ENCODE measurements at places on chromosomes 12 and 14.

DNA sequence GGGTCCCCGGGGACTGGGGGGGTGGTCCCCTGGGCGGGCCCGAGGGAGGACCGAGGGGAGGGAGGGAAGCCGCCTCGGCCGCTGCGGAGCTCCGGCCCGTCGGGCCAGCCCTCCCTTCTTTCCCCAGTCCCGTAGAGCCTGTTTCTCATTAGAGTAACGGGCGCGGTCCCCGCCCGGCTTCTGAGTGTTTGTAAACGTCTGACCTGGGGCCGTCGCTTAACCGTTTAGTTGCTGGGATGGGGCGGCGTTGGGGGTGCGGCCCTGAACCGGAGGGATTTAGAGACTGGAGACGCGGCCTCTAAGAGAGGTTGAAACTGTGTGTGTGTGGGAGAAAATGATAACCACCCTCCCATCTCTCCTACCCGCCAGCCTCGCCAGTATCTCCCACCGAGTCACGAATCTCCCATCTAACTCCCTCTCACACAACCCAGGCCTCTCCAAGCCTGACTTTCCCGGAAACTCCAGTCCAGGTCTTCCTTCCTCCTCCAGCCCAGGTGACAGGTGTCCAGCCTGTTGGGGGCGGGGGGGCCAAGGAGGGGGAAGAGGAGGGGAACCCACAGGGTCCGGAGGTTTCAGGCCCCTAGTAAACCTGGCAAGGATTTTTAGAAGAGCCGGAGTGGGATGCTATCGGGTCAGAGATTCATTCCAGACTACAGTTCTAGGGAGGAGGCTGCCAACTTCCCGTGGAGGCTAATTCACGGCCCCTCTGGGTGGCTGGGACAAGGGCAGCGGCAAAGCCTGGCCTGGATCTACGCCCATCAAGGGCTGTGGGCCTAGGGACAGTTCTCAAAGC, 1.1 kb upstream of the NFATC4 start:
- DNase-seq = no peak

DNA sequence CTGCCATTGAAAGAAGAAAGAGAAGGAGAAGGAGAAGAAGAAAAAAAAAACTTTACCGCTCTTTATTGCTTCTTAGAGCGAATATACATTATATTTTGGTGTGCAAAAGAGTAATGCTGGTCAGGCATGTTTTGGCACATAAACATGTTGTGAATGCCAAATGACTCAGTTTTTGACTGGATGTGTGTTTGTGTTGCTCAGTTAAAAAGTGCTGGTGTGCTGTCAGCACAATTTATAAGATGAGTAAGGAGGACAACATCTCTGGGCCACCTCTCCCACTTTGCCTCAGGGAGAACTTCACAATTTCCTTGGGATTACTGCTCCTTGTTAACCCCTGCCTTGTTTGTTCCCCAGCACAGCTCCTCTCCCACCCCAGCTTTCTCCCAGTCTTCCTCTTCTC, 584.8 kb downstream of the ETNK1 start:
- no peak for DNase-seq

DNA sequence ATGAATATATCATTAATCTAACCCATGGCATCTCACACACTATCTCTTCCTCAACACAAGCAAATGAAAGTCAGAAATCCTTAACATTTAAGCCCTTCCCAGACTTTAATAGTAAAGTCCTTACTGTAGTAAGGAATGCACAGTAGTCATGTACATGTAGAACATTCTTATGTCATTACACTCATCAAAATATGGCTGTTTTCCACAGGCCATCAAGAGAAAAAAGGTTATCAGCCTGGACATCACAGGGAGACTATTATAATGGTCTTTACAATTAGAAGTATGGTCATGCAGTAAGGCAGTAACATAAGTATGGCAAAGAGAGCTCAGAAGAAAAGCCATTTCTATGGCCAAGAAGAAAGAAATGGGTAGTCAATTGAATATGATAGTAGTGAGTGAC, 121.2 kb downstream of the SLC6A15 start:
- no peak for DNase-seq

DNA sequence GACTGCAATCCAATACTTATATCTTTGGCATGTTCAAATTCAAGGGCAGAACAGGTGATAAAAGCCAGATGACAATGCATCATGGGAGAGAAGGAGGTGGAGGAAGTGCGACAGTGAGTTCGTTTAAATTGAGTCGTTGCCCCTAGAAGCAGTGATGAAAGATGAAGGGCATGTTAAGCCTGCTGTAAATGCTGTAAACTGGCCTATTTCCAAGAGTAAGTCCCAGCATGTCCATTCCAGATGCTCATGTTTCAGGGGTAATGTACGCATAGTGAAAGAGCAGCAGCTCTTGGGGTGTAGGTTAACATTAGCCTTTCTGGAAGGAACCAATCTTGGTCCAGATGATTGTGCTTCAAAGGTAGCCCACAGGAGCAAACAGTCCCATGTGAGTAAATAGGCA, 97.1 kb downstream of the C2CD5 start:
- no peak for DNase-seq

GRCh38 chr12:11771356-11771755, 121.9 kb downstream of the ETV6 start:
- DNase-seq = no peak
